ENCODE measurements at places on chromosomes 6 and 20.

- peaks cover 22% of the 10 kb centered on the region for H3K4me1 ChIP-seq
- no peak for DNase-seq
- H3K36me3 ChIP-seq: no peaks in the 10 kb centered on the region
- peak overlapping the region; percentile 99 for H3K27ac ChIP-seq
- peak overlapping the region; percentile 96 for H3K4me3 ChIP-seq
- no peaks in the 10 kb centered on the region for H3K27me3 ChIP-seq
Measured at GRCh38 chr20:3820901-3821727, 767 bp downstream of the AP5S1 start.

DNA sequence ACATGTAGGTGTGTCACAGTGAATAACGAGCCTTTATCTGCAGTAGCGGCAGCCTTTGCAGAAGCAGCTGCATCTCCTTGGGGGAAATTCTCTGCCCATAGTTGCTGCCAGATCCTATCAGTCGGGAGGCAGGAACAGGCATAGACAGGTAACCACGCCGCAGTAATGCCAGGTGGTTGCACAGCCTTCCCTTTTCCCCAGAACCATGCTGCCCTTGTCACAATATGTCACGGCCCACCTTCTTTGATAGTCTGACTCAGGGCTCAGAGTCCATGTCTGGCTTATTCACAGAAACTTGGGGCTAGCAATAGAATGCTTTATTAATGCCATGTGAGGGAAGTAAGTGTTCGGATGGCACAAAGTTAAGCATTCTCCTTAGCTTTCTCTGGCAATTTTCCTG, 76.6 kb downstream of the F13A1 start:
- peaks cover 10% of the 10 kb centered on the region for H3K4me1 ChIP-seq
- H3K4me3 ChIP-seq: no peak overlapping the region

DNA sequence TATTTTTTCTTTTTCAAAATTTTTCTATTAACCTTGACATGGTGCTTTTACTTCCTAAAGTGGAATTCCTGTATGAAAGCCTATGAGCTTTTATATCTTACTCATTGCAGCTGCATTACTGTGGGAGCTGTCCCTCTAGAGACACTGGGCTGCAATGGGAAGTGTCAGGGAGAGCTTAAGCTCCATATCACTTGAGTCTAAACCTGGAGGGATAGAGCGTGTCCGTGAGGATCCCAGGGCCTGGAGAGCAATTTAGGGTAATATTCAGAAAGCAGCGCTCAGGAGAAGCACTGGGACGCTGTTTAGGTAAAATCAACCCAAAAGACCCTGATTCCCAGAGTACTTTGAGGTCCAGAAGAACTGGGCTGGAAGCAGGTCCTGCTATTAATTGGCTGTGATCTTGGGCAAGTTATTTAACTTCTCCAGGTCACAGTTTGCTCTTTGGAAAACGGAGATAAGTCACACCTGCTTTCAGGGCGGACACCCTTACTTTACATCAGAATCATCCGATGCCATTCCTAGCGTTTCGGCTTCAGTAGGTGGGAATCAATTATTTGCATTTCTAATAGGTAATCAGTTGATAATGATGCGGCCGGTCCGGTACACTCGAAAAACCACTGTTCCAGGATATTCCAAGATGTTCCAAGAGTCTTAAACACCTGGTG, 628 bp upstream of the ERGIC3 start:
- H3K27me3 ChIP-seq: no peaks in the 10 kb centered on the region
- no peaks in the 10 kb centered on the region for H3K36me3 ChIP-seq
- peak overlapping the region; percentile 97 for H3K27ac ChIP-seq
- H3K4me1 ChIP-seq: peaks cover 27% of the 10 kb centered on the region
- H3K4me3 ChIP-seq: peak overlapping the region; percentile 90

GRCh38 chr6:108115598-108116058, 41.1 kb upstream of the OSTM1 start:
- peaks cover 83% of the 10 kb centered on the region for H3K27me3 ChIP-seq
- H3K4me1 ChIP-seq: peaks cover 42% of the 10 kb centered on the region

DNA sequence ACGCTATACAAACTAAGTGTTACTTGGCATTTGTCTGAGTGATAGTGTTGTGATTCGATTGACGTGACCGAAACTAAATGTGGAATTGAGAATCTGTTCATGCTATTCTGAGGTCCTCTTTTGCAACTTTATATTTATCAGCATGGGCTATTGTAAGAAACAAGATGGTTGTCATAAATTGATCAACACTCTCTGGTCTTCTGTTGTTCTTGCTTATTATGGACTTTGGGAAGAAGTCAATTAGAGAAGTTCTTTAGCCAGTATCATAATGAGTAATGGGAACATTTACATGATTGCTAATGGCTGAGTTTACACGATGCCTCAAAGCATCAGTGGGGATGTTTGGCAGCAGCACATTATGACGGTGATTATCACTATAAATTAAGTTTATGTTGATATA, 195.0 kb downstream of the CD83 start:
- H3K27me3 ChIP-seq: no peaks in the 10 kb centered on the region
- H3K4me3 ChIP-seq: no peak overlapping the region
- H3K4me1 ChIP-seq: peaks cover 54% of the 10 kb centered on the region
- H3K36me3 ChIP-seq: no peaks in the 10 kb centered on the region
- DNase-seq: peak; percentile 39
- peak overlapping the region; percentile 12 for H3K27ac ChIP-seq

- no peak overlapping the region for H3K4me3 ChIP-seq
- H3K27me3 ChIP-seq: no peaks in the 10 kb centered on the region
- H3K27ac ChIP-seq: no peak overlapping the region
Measured at GRCh38 chr6:48733581-48733980, 622.6 kb upstream of the PTCHD4 start.

DNA sequence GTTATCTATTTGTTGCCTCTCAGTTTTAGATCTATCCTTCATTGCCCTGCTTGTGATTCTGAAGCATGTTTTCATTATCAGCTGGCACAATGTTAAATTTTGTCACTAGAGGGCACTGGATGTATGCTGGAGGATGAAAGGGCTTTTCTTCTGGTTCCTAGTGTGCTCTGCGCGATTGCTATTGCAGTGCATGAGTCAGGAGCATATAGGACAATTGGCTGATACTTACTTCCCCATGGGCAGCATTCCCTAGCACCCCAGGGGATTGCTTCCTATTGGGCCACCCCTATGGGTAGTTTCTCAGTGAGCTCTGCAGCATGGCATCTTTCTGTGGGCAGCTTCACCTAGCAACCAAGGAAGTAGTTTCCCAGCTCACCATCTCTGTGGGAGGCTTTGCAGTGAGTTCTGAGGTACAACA, 280.3 kb upstream of the SYNCRIP start:
- H3K27me3 ChIP-seq: peaks cover 6% of the 10 kb centered on the region
- no peak overlapping the region for H3K27ac ChIP-seq
- DNase-seq: no peak
- no peaks in the 10 kb centered on the region for H3K4me1 ChIP-seq
- H3K36me3 ChIP-seq: no peaks in the 10 kb centered on the region

GRCh38 chr6:119234457-119234856, 115.1 kb downstream of the MAN1A1 start:
- no peaks in the 10 kb centered on the region for H3K27me3 ChIP-seq
- peaks cover 24% of the 10 kb centered on the region for H3K36me3 ChIP-seq
- H3K4me3 ChIP-seq: no peak overlapping the region
- DNase-seq: no peak

DNA sequence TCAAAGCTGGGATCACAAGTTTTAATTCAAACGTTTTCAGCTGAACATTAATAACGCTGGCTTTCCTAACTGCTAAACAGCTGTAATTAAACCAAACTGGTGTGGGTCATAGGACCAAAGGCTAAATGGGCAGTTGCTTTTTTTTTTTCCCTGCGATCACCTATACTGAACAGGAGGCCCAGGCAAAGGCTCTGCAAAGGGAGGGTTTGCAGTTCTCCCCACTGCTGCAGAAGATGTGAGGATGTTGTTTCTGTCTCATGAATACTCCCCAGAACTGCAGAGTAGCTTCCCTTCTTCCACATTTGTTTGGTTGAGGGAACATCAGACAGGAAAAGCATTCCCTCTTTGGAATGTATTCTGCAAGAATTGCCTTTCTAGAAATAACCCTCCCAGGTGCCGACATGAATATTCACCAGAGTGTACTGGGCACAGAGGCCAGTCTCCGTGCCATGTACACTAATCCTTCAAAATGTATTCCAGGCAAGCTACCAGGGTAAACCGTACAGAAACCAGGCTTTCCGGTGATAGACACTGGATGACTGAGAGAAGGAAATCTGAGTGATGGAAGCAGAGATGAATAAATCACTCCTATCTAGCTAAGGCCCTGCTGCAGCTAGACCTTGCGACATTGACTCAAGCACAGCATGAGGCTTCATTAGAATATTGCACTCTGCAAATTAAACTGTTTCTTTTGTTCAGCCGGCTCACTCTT, 370.1 kb downstream of the BTBD9 start:
- no peak overlapping the region for H3K27ac ChIP-seq
- H3K27me3 ChIP-seq: no peaks in the 10 kb centered on the region
- peaks cover 10% of the 10 kb centered on the region for H3K4me1 ChIP-seq
- H3K36me3 ChIP-seq: peaks cover 16% of the 10 kb centered on the region

DNA sequence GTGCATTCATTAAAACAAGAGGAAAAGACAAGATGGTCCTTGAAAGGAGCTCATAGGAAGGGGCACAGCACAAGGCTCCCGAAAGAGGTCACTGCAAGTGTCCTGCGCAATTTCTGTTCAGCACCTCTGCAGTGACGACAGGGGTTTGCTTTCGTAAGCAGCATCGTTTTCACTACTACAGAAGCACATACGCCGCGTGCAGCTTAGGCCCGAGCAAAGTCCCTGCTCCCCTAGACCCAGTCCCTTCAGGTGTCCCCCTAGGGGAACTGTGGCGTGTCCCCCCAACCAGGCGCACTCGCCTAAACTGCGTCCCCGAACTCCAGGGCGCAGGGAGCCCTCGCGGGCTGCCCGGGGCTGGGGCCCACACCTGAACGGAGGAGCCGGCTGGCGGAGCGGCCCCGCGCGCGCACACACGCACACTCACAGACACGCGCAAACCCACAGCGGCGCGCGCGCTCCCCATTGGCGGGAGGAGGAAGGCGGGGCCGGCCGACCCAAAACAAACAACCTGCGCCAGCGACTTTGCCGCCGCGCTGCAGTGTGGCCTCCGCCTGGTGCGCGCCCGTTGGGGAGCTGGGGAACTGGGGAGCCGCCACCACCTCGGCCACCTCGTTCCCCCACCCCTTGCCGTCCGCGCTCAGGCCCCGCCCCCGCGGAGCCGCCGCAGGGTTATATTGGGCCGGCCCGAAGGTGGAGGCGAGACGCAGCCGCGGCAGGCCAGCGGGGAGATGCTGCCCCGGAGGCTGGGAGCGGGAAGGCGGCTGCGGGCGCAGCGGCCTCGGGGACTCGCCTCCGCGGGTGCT, at the start of gene FOXQ1:
TSS of gene FOXQ1 (plus strand) at position 699 of the 803 bp plus-strand sequence. CDS start 607 bp downstream, outside the sequence.
- no peak for DNase-seq
- H3K27me3 ChIP-seq: peaks cover 78% of the 10 kb centered on the region
- no peak within 1 kb of the TSS for H3K27ac ChIP-seq
- peak within 1 kb of the TSS; percentile 81 for H3K4me3 ChIP-seq
- no peaks in the 10 kb centered on the region for H3K36me3 ChIP-seq
- peaks cover 30% of the 10 kb centered on the region for H3K4me1 ChIP-seq

DNA sequence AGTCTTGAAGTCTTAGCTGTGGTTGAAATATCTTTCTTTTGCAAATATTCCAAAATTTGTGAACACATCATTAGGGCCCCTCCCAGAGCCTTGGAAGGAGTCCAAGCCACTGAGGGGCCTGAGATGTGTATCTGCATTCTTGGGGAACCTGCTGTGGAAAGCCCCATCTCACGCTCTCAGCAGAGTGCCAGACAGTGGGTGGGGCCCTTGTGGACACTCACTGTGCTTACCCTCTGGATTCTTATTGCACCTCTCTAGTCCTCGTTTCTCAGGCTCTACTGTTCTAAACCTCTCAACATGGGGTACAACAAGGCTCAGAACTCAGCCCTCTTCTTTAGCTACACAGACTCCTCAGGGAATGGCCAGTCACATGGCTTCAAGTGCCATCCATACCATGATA, 416.2 kb upstream of the CDH4 start:
- no peaks in the 10 kb centered on the region for H3K27me3 ChIP-seq
- H3K27ac ChIP-seq: no peak overlapping the region
- no peak for DNase-seq
- H3K4me3 ChIP-seq: no peak overlapping the region

GRCh38 chr6:118985123-118985830, 50.3 kb upstream of the MCM9 start:
- DNase-seq: no peak
- H3K4me3 ChIP-seq: no peak overlapping the region
- no peaks in the 10 kb centered on the region for H3K27me3 ChIP-seq
- H3K36me3 ChIP-seq: no peaks in the 10 kb centered on the region
- H3K4me1 ChIP-seq: no peaks in the 10 kb centered on the region
- H3K27ac ChIP-seq: no peak overlapping the region

DNA sequence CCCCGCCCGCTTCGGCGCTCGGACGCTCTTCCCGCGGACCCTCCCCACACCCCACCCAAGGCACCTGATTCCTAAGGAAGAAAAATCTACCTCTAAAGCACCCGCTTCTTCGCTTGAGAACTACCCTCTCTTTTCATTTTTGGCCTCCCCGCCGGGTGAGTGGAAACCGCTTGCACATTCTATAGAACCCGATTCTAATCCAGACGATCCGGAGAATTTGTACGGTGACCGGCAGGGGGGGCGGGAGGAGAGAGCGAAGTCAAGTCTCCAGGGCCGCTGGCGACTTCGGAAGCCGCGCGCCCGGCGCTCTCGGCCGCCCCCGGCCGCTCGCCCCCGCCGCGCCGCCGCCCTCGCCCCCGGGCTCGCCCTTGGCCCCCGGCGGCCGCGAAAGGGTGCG, at the start of gene RBM24:
TSS of gene RBM24 (plus strand) at position 262 of the 397 bp plus-strand sequence. CDS start 221 bp downstream, outside the sequence.
- H3K4me3 ChIP-seq: peak within 1 kb of the TSS; percentile 95
- H3K27ac ChIP-seq: no peak within 1 kb of the TSS
- no peaks in the 10 kb centered on the region for H3K36me3 ChIP-seq
- H3K4me1 ChIP-seq: peaks cover 13% of the 10 kb centered on the region
- DNase-seq: no peak

GRCh38 chr20:49563015-49563980, 4.6 kb downstream of the PTGIS start:
- H3K27me3 ChIP-seq: peaks cover 43% of the 10 kb centered on the region
- no peak overlapping the region for H3K27ac ChIP-seq

DNA sequence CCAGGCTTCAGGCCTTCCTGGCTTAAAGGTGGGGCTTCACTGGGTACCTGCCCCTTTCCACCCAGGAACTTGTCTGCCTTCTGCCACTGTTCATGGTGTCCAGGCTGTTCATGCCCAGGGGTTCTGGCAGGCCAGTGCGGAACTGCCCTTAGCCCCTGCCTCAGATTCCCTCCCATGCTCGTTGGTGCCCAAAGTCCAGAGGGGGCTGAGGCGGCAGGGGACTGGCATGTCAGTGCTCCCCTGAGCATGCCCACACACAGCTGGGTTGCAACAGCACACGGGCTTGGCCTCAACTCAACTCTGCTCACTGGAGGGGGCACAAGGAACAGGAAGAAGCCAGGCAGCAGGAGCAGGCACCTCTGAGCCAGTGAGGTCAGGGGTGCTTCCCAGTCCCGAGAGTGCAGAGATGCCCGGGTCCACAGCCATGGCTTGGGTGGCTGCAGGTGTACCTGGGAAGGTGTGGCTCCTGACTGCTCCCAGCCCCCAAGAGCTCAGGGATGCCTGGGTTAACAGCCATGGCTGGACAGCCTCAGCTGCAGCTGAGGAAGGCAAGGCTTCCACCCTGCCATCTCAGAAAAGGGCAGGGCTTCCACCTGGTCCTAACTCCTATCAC, 845.9 kb downstream of the EYS start:
- no peaks in the 10 kb centered on the region for H3K36me3 ChIP-seq
- no peaks in the 10 kb centered on the region for H3K4me1 ChIP-seq
- no peak overlapping the region for H3K4me3 ChIP-seq
- H3K27ac ChIP-seq: no peak overlapping the region
- no peaks in the 10 kb centered on the region for H3K27me3 ChIP-seq

Measured in naive B cell (primary cell).